ENCODE measurements at places on chromosomes 7 and 10.
A peak's percentile ranks its signal among the peaks of the same experiment; 100 is the strongest.

DNA sequence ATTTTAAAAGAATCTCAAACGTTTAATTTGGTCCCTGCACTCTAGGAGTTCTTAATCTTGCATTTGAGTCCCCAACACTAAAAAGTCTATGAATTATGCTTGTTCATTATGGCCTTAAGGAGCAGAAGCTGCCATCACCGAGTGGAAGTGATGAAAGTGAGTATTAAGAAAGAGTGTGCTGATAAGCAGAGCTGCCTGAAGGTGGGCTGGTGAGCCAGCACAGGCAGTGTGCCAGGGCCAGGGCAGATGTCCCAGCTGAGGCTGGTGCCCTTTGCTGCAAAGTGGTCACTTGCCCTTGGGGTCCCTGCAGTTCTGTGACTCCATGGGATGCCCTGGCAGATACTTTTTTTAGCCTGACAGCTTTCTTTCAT is 72.9 kb upstream of the LOXL4 start:
- DNase-seq, result no peak

DNA sequence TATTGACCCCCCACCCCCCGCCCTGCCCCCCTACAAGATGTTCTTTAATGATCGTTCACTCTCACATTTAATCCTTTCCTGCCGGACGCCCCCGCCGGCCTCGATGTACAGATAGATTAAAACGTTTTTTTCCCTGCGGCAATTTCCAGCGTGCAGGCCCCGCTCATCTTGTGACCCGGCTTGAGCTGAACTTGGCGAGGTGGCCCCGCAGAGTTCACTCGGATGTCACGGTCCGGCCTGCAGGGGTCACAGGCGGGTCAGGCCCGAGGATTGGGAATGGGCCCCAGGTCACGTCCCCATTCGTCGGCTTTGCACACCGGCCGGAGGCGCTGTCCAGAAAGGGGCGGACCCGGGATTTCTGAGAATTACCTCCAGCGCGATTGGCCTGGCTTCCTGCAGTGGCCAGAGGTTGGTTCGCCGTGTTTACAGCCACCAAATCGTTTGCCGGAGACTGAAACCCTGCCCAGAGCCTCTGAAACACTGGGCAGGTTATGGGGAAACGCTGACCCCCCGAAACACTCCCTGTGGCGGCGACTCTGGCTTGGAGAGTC is 1.9 kb upstream of the CYP26A1 start:
- DNase-seq, result no peak

- DNase-seq, result no peak
Observed at GRCh38 chr10:79230850-79231249, 116.4 kb upstream of the PPIF start.

GRCh38 chr7:133491846-133492652 is 239.2 kb downstream of the EXOC4 start:
- peak; percentile 43 for DNase-seq

- DNase-seq, result peak; percentile 36
Observed at GRCh38 chr7:18064242-18064838, 36.7 kb upstream of the PRPS1L1 start.

GRCh38 chr10:71657604-71658466 is 61.7 kb downstream of the C10orf105 start:
- no peak for DNase-seq

- DNase-seq, result no peak
Observed at GRCh38 chr7:26995666-26996065, 100.1 kb downstream of the HOXA1 start.

DNA sequence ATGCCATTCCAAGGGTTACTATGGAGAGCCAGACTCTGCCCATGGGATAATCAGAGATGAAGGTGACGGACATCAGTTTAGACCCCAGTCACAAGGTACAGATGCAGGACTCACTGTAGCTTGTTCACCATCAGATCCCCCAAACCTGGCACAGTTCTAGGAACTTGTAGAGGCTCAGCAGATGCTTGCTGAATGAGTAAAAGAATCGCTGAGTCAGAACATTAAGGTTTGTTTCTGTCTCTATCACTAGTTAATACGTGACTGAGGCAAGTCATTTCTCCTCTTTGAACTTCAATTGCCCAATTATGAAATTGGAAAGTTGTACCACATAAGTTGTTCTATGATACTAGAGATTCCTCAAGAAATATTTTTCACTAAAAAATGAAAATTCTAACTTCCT is 65.1 kb downstream of the PPP1R3C start:
- DNase-seq, result no peak

GRCh38 chr7:115722302-115722977 is 308.1 kb downstream of the TFEC start:
- no peak for DNase-seq

DNA sequence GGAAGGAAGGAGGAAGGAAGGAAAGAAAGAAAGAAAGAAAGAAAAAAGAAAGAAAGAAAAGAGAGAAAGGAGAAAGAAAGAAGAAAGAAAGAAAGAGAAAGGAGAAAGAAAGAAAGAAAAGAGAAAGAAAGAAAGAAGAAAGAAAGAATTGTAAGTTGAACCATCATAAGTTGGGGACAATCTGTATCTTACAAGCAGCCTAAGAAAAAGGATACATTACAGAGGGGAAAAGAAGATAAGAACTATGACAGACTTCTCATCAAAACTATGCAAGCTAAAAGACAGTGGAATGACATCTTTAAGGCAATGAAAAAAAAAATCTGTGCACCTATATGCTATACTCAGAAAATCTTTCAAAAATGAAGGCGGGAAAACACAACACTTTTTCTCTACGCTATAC is 50.3 kb upstream of the SP4 start:
- DNase-seq, result no peak

- no peak for DNase-seq
Observed at GRCh38 chr10:95837783-95838182, 70.0 kb upstream of the CC2D2B start.

- DNase-seq, result peak; percentile 86
Observed at GRCh38 chr10:99775850-99776249, 6.6 kb upstream of the ABCC2 start.

- DNase-seq, result no peak
Observed at GRCh38 chr7:13155188-13155587, 467.8 kb downstream of the ARL4A start.

DNA sequence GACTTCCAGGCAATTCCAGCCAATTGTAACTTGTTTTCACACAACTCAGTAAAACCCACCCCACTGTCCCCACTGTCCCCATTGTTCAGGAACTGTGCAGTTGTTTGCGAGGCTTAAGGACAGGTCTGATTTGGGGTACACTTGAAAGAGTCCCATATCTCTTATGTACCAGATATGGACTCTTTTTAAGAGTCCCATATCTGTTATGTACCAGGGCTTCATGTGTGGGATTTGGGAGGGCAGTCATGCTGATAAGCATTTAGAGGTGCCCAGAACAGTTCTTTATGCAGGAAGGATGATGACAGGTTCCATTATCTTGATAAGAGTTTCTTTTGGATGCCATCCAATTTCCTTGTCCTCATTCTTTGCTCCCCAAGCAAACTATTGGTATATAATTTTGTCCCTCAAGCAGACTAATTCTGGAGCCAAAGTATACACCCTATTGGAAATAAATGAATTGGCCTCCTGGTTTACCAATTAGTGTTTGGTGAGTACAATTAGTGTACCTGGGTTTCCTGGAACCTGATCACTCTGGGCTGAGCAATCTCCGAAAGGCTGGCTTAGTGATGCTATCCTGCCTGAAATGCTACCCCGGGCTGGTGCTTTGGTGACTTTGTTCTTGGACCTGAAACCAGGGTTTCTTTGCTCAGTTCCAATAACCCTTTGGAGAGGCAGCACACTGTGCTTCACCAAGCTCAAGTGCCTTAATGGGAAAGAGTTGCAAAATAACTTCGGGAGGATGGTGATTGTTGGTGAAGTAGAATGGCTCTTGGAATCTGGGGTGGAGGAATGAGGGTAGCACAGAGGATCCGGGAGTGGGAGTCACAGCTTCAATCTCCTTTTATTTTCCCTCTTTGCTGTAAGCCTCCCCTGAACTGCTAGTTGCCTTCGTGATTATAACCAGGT is 6.2 kb upstream of the DMBT1 start:
- no peak for DNase-seq

DNA sequence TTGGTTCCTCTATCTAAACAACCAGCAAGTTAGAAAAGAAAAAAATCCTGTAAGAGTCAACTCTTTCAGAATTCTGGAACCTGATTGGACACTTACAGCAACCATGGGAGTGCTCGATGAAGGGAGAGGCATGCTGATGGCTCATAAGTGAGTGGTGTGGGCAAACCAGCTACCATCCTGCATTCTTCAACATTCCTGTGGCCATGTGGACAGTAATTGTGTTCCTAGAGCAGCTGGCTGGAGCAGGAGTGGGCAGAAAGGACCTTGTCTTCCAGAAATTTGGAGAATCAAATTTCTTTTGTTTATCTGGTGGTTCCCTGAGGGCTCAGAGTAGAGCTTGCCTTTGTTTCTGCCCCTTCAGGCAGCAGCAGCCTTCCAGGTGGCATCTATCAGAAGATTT is 22.5 kb upstream of the MYL7 start:
- peak; percentile 96 for DNase-seq

DNA sequence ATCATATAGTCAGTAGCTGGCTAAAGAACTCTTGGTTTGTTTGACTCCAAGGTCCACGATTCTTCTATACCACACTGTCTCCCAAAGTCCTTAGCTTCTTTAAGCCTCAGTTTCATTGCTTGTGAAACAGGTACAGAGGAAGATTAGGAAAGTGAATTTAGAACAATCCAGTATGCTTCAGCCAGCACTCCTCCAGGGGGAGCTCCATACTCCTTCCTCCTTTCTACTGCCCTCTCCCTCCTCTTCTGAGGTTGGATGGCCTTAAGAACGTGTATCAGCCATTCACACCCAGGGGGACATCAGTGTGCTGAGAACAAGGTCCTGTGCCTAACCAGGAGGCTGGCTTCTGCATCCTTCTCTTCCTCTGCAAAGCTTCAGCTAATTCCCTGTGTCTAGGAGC is 54.8 kb upstream of the CALD1 start:
- peak; percentile 68 for DNase-seq

- no peak for DNase-seq
Observed at GRCh38 chr10:113720386-113720785, 31.1 kb upstream of the PLEKHS1 start.

GRCh38 chr10:5269791-5270190 is 73.2 kb downstream of the AKR1C4 start:
- DNase-seq, result no peak

DNA sequence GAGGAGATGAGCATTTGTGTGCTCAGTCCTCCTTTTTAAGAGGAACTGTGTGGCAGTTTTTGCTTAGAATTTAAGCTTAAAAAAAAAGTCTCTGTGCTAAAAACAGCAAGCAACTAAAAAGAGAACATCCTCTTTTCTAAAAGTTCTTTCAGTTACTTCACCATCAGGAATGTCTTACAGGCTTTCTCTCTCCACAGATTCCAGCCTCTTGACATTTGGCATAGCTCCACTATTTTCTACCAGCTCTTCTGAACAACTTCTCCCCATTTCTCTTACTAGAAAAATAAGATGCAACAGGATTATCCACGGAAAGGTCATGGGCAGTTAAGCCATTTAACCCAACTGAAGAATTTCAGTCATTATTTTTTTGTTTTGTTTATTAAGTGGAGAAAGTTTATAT is 13.2 kb downstream of the PCLO start:
- no peak for DNase-seq

- DNase-seq, result peak; percentile 50
Observed at GRCh38 chr7:103447073-103447960, 1.3 kb upstream of the SLC26A5 start.

GRCh38 chr7:133367561-133367960 is 114.7 kb downstream of the EXOC4 start:
- DNase-seq, result no peak

GRCh38 chr7:117051808-117052207 is 98.5 kb downstream of the ST7 start:
- no peak for DNase-seq

GRCh38 chr10:1093696-1094095 is 37.5 kb downstream of the WDR37 start:
- DNase-seq, result no peak

GRCh38 chr10:47365431-47366180 is 17.4 kb downstream of the RBP3 start:
- no peak for DNase-seq
